ENCODE measurements at places on chromosomes 11 and 22.

- peak; percentile 35 for DNase-seq
These were observed 71.5 kb upstream of the VSTM5 start for GRCh38 chr11:93921695-93922468.

- DNase-seq: no peak
These were observed 57.2 kb downstream of the CABIN1 start for GRCh38 chr22:24068377-24068680.

DNA sequence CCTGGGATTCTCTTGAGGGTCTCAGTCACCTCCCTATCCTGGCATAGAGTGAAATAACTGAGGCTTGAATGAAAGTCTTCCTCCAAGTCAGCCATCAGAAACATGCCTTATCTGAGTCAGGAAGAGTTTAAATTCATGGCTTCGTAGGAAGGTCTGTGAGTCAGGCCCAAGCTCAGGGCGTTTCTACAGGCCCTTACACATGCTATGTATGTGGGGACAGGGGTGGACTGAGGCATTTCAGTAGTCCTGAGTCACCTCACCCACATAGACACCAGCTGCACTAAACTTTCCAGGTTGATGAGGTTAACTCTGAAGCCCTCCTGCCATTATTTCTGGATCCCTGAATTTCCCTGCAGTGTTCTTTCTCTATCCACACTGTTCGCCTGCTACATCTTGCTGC is 134.6 kb upstream of the RCN1 start:
- DNase-seq: peak; percentile 30

GRCh38 chr11:120896687-120897086 is 127.2 kb upstream of the TBCEL start:
- DNase-seq: no peak

DNA sequence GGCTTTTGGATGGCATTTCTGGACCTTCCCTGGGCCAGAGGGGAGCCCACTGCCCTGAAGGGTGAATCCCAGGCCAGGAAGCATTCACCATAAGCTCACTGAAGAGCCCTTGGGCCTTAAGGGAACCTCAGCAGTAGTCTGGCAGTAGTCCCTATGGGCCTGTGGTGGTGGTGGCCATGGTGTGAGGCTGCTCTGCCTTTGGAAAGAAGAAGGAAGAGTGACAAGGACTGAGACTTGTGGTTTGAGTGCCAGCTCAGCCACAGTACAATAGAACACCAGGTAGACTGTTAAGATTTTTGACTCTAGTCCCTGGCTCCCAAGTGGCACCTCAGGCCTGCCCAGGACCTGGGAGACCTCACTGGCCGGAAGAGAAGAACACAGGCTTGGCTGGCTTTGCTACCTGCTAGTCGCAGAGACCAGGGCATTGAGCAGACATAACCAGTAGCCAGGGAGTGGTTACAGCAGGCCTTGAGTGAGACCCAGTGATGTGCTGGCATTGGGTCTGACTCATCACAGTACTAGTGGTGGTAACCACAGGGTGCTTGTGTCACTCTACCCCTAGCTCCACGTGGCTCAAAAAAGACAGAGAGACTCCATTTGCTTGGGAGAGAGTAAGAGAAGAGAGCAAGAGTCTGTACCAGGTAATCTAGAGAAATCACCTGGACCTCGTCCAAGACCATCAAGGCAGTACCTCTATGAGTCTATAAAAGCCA is 259.8 kb upstream of the BLID start:
- DNase-seq: no peak

DNA sequence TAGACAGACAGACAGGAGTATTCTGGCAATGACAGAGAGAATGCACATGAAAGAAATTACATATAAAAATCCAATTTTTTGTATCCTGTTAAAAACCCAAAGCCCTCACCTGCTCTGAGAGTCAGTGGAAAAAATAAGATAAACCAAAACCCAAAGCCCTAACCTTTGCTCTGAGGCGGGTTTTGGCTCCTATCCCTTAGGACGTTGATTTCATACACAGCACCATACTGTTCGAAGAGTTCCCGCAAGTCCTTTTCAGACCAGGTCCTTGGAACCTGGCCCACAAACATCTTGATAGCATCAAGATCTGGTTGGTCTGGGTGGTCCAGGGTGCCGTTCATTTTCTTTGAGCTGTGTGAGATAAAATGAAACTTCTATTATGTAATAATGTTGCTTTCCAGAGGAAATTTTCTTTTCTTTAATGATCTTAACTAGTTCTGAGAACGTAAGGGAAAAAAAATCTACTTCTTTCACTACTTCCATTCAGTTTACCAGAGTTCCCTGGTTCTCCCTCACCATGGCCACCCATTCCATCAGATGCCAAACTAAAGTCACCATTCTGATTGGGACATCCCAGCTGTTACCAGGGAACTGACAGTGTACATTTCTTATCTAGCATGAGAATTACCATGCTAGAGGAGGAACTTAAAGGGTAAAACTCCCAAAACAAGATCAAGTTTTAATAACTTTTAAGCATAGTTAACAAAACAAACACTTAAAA is 39.9 kb upstream of the RAPSN start:
- no peak for DNase-seq

GRCh38 chr11:105718641-105719040 is 108.8 kb downstream of the GRIA4 start:
- no peak for DNase-seq

GRCh38 chr11:112343368-112344039 is 82.8 kb upstream of the PLET1 start:
- no peak for DNase-seq

- no peak for DNase-seq
These were observed 9.1 kb upstream of the RAC2 start for GRCh38 chr22:37253126-37253660.

GRCh38 chr22:47123006-47123826 is 360.8 kb downstream of the TBC1D22A start:
- no peak for DNase-seq

- DNase-seq: no peak
These were observed 90.2 kb downstream of the PLEKHA7 start for GRCh38 chr11:16923987-16924386.
